ENCODE measurements at places on chromosomes 2 and 18. TPM values are rescaled to one million over a fixed set of nuclear protein-coding genes. Genes with fewer than 3 reads are reported as not detected.

DNA sequence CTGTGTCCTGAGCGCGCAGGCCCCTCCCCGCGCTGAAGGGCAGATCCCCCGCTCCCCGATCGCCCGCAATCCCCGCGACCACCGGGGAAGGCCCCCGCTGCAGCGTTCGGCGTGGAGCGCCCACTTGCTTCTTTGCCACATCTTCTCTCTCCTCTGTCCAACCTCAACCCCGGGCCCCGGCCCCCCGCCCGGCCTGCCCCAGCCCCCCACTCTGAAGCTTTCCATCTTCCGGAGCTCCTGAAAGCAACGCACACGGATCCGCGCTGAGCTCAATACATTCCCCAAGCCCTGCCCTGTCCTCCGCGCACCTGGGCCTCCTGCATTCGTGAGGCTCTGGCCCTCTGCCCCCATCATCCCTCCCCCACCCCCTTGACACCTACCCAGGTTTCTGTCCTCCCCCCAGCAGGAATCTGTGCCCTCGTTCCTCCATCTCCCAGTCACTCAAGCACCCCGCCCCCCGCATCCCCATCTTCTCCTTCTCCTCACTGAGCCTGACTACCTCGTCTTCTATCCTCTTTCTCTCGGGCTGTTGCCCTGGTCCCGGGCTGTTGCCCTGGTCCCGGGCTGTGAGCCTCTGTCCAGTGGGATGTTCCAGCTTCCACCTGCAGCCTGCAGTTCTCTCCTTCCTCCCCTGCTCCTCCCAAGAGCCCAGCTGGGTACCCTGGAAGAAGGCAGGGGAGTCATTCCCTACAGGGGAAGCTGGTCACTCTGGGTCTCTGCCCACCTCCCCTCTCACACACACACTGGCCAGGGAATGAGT lies 7.8 kb downstream of the SPEG start:
- no peak for DNase-seq

Gene GALNT13
- 0.96 TPM for polyA plus RNA-seq

Gene SP9
- not detected for polyA plus RNA-seq

Gene EPB41L5
- polyA plus RNA-seq, result 10.3 TPM
